Hepatocyte (in vitro differentiated cells): ENCODE measurements at places on chromosomes 6 and 20.

- no peak for DNase-seq
Observed at GRCh38 chr6:99745651-99746050, 139.0 kb downstream of the PRDM13 start.

- no peak for DNase-seq
Observed at GRCh38 chr6:73393278-73393677, 1.4 kb upstream of the DDX43 start.

DNA sequence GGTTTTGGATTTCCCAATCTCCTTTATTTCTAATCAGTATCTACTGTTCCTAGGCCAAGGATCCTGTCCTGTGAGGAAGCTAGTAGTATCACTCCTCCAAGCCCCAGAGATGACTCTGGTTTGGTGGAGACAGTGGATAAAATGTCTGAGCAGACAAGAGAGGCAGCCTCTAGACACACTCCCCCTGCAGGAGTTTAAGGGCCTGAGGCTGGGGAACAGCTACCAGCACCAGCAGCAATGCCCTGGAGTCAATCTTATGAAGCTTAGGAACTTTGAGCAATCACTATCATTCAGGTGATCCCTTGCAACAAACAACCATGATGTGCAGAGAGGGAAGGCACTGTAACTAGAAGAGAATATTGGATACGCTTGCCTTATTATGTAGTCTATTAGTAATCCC lies 384.7 kb upstream of the ID4 start:
- no peak for DNase-seq

GRCh38 chr6:139538366-139538765 lies 163.9 kb upstream of the CITED2 start:
- no peak for DNase-seq

- DNase-seq = no peak
Observed at GRCh38 chr6:117050301-117050700, 173.3 kb downstream of the RFX6 start.

- no peak for DNase-seq
Observed at GRCh38 chr6:156028335-156029131, 572.9 kb upstream of the NOX3 start.

DNA sequence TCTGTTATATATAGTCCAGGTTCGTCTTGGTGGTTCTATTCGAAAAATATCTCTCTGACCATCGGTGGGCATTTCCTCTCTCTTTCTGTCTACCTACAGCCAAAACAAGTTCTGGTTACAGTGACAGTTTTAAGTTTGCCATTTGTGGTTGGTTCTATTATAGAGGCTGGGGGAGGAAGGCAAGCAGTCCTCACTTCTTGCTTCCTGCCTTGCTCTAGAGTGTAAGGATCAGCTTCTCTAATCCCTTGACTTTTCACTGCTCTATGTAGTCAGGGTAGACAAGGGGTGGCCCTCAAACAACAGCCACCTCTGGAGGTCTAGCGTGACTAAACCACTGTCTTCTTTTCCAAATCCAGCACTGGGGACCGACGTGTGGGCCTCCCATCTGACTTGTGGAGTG lies 16.1 kb downstream of the E2F3 start:
- no peak for DNase-seq

- no peak for DNase-seq
Observed at GRCh38 chr6:150898399-150899170, 33.1 kb downstream of the MTHFD1L start.

DNA sequence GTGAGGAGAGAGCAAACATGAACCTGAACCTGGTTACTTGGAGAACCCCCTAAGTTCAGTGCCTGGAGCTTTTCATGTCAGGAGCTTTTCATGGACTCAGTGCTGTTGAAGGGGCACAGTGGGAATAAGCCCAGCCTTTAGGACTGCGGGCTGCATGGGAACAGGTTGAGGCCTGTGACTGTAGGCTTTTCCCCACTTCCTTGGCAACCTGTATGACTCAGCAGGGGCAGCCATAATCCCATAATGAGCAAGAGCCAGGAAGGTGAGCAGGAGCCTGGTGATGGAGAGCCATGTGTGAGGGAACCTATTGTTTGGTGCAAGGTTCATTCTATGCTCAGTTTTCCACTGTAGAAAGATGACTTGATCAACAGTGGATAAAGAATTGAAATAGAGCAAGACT lies 23.4 kb downstream of the MEP1A start:
- peak; percentile 23 for DNase-seq

DNA sequence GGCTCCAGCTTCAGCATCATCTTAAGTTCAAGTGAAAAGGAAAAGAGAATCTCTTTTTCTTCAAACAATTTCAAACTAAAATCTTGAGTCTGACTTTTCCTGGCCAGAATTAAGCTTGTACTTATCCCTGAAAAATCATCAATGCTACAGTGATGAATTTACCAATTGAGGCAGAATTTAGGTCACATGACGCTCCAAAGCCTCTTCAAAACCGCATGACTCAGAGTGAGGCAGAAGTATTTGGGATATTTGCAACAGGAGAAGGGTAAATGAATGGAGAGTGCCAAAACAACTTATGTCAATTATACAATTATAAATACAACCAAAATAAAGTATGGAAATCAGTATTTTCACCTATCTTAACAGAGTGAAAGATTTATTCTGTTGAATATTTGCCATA lies 515.5 kb downstream of the COL12A1 start:
- DNase-seq = no peak

GRCh38 chr6:38975621-38976049 lies 72.9 kb upstream of the GLP1R start:
- peak; percentile 42 for DNase-seq

- DNase-seq = no peak
Observed at GRCh38 chr20:5680192-5680591, 70.0 kb upstream of the SHLD1 start.

DNA sequence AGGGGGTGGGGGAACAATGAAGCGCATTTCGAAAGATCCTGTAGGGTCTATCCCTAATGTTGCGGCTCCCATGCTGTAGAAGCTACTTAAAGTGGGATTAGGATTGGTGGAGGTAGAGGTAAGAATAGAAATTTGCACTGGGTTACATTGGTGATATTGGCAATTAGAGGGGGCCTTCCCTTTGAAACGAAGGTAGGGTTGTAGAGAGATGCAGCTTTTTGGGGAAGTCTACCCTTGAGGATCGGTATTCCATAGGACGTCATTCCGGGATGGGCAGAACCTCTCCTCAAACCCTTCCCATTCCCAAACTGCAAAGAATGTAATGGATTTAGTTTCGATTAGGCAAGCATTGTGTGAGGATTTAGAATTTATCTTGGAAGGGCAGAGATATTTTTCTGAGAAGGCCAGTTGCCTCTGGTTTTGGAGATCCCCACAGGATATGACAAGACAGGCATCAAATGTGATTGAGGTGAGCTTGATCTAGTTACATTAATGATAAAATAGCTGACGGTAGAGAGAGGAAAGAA lies 5.4 kb upstream of the ZNFX1 start:
- DNase-seq = no peak

DNA sequence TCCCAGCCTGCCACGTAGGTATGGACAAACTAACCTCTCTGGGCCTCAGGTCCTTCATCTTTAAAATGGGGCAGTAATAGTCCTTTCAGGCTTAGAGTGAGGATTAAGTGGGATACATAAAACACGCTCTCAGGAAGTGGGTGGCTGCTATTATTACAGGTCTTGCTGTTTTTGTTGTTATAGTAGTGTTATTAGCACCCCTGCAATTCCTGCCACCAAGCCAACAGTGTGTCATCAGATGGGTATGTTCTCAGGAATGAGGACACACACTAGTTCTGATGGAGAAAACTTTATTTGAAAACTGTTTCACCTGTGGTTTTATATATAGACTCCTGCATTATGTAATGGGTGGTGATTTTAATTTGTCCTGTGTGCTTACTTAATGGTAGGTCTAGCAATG lies 131.7 kb downstream of the LRRC1 start:
- DNase-seq = no peak

DNA sequence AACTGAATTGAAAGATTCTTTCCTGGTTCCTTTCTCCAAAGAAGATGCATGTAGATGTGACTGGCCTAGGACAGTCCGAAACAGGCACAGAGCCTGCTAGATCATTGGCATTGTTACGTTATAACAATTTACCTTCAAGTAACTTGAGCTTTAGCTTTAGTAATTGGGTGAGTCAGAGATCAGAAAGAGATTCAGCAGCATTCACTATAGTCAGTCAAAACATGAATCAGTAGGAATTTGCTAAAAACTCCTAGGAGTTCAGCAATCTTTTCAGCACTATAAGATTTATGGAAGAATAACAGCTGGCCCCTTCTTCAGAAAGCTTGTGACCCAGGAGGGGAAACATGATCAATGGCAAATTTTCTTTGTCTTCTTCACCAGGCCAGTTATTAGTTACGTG lies 281.7 kb upstream of the PRDM1 start:
- no peak for DNase-seq

DNA sequence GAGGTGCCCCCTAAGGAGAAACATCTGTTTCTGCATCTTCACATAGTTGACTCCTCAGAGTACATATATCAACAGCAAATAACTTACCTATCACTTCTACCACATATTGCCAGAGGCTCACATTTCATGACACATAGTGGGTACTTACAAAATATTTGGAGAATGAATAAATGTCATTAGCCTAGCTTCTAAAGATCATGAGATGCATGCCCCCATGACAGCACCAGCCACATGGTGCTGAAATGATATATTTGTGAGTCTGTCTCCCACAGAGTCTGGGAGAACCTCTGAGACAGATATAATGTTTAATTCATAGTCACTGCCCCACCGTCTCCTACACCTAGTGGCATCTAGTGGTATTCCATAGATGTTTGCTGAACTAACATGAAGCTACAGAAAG lies 555.6 kb downstream of the KIF16B start:
- no peak for DNase-seq

DNA sequence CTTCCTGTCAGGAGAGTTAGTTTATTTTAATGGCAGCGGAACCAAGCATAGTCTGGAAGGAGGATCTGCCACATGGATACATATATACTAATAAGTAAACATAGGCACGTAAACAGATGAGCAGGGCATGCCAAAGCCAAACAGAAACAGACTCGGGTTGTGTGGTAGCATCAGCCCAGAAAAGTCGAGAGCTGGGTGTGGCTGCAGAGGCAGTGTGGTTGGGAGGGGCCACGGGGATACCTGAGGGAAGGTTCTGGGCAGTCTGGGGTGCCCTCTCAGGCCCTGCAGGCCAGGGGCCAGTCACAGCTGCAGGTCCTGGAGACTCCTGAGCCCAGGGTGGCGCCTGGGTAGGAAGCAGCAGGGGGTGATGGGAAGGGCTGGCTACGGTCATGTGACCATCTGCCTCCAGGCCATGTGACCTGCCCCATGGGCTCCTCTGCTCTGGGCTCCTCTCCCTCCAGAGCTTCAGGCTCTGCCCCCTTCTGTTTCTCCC lies 42.8 kb upstream of the MRPS10 start:
- peak; percentile 20 for DNase-seq

DNA sequence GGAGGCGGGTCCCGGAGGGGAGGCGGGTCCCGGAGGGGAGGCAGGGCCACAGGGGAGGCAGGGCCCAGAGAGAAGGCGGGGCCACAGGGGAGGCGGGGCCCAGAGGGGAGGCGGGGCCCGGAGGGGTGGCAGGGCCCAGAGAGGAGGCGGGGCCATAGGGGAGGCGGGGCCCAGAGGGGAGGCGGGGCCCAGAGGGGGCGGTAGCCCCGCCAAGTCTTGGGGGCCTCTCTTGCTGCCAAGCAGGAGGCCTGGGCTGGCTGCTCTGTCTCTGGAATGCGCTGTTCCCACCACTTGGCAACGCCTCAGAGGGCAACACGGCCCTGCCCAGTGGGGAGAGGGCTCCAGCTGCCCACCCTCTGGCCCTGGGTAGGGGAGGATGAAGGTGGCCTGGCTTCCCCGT lies 80.5 kb downstream of the YTHDF1 start:
- no peak for DNase-seq

- DNase-seq = no peak
Observed at GRCh38 chr6:1764397-1764987, 154.8 kb downstream of the FOXC1 start.

DNA sequence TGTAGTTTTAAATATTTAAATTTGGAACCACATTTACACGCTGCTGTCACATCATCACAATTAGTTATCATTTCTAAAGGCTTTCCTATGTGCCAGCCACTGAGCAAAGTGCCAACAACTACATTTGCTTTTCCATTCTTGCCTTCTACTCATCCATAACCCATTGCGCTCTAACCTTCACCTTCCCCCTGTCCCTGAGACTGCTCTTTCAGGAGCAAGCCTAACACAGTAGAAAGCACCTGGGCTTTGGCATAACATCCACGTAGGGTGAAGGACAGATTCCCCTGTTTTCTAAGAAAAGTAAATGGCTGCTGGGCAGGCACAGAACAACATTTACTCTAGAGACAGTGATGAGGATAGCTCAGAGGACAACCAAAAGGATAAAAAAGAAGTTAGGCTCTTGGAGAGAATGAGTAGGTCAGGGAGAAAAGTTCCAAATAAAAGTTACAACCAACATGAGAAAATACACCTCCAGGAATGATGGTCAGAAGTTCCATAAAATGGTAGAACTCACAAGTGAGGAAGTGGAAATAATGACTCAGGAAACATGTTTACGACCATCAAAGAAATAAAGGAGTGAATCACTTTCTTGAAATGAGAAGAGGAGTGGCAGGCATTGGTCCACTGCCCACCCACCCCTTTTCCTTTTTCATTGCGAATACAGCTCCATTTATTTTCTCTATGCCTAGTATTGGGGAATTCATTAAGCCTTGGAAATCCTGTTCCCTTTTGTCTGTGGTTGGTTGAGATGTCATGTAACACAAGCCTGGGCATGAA lies 77.2 kb downstream of the PFDN4 start:
- no peak for DNase-seq

- no peak for DNase-seq
Observed at GRCh38 chr6:24919056-24919892, 16.5 kb downstream of the RIPOR2 start.

GRCh38 chr6:130776287-130776925 lies 50.8 kb upstream of the SMLR1 start:
- DNase-seq = no peak

DNA sequence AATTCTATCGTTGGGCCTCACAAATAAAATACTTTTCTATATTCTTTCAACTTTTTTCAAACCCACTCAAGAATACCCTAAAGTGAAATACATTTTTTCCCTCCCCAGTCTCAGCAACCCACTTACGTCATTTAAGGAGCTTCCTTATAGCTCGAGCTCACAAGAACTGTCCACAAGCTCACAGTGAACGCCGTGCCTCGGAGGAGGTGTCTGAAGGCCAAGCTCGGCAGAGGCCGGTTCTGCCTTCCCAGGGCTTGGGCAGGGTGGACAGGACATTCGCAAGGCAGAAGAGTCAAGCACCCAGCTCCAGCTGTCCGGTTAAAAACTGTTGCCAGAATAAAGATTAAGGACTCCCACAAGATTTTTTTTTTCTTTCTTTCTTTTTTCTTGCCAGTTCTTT lies 802.3 kb downstream of the QKI start:
- DNase-seq = no peak

- DNase-seq = no peak
Observed at GRCh38 chr6:150710236-150710635, 110.6 kb downstream of the PLEKHG1 start.

- DNase-seq = no peak
Observed at GRCh38 chr20:40305303-40305702, 383.7 kb downstream of the MAFB start.

- DNase-seq = peak; percentile 9
Observed at GRCh38 chr20:14235355-14235754, 102.1 kb downstream of the FLRT3 start.

- no peak for DNase-seq
Observed at GRCh38 chr6:137159912-137160311, 13.5 kb downstream of the IL22RA2 start.
